ENCODE measurements at places on chromosomes 13 and 19.

- peak; percentile 55 for DNase-seq
Measured at GRCh38 chr13:30148171-30148754, 159.1 kb downstream of the KATNAL1 start.

- no peak for DNase-seq
Measured at GRCh38 chr19:51333836-51334460, 8.0 kb downstream of the VSIG10L start.

DNA sequence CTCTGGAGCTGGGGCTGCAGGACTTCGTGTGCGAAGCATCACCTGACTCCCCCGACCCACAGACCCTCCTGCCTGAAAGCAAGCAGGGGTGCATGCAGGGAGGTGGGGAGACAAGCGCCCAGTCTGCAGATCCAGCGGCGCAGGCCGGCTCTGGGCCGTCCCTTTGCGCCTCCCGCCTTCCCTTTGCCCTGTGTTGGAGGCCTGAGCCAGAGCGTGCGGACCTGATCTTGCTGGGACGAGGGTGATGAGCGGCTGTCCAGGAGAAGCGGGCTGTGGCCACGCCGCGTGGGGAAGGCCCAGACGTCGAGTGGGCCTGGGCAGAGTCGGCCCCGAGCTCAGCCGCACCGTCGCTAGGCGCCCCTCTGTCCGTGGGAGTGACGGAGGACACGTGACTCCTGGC, 5.3 kb upstream of the GRTP1 start:
- DNase-seq = no peak

GRCh38 chr19:49911381-49912145, 14.9 kb upstream of the IL4I1 start:
- no peak for DNase-seq

GRCh38 chr13:93620181-93620765, 393.7 kb downstream of the GPC6 start:
- no peak for DNase-seq

DNA sequence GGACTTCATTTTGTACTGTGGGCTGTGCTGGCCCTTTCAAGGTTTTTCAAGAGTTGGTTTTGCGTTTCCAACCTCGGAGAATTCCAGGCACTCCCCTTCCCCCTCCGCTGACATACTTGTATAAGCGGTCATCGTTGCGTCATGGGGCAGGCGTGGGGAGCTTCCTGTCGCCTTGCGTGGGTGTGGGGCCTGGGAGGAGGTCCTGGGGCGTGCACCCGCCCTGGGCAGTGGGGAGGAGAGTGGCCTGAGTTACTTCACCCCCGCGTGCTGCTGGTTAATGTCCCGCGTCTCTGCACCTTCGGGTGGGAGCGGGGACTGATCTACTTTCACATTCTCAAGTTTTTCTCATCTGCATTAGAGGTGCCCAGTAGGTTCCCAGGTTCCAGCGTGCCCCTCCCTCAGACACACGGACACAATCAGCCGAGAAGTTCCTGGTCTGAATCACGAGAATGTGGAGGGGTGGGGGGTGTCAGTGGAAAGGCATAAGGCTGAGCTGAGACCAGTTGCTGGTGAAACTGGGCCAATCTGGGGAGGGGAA, 4.1 kb downstream of the IER2 start:
- DNase-seq = peak; percentile 16

DNA sequence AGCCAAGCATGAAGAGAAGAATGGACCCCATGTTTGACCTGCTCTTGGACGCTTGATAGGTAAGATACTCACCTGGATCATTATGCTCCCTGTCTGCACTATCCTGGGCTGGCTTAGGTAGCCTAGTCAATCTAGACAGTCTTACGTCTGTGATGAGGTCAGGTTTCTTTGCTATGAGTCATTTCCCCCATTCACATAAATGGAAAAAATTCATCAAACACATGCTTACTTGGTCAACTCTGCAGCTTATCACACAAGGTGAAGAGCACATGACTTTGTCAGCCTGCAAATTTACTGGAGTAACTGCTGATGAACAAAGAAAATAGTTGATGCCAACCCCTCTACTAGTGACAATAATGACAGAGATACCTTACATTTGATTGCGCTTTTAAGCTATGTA, 170.0 kb downstream of the NUFIP1 start:
- DNase-seq = no peak

DNA sequence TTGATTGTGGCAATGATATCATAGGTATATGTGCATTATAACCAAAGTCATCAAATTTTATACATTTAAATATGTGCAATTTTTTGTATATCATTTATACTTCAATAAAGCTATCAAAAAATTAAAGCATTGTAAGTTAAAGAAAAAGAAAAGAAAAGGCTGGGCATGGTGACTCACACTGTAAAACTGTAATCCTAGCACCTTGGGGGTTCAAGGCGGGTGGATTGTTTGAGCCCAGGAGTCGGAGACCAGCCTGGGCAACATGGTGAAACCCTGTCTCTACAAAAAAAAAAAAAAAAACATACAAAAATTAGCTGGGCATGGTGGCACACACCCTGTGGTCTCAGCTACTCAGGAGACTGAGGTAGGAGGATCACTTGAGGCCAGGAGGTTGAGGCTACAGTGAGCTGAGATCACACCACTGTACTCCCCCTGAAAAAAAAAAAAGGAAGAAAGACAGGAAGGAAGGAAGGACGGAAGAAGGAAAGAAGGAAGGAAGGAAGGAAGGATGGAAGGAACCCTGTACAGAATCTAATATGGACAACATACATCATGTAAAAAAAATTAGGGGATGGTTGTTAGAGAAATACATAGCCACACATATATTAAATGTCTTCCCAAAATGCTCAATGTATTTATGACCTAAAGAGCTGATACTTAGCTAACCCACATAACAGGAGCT, 21.7 kb upstream of the SLC25A30 start:
- no peak for DNase-seq

- no peak for DNase-seq
Measured at GRCh38 chr19:27673986-27674385, 1539.0 kb downstream of the UQCRFS1 start.

GRCh38 chr13:102693776-102694175, 1.1 kb downstream of the METTL21C start:
- no peak for DNase-seq

GRCh38 chr19:7257148-7258040, 36.8 kb downstream of the INSR start:
- DNase-seq = no peak

DNA sequence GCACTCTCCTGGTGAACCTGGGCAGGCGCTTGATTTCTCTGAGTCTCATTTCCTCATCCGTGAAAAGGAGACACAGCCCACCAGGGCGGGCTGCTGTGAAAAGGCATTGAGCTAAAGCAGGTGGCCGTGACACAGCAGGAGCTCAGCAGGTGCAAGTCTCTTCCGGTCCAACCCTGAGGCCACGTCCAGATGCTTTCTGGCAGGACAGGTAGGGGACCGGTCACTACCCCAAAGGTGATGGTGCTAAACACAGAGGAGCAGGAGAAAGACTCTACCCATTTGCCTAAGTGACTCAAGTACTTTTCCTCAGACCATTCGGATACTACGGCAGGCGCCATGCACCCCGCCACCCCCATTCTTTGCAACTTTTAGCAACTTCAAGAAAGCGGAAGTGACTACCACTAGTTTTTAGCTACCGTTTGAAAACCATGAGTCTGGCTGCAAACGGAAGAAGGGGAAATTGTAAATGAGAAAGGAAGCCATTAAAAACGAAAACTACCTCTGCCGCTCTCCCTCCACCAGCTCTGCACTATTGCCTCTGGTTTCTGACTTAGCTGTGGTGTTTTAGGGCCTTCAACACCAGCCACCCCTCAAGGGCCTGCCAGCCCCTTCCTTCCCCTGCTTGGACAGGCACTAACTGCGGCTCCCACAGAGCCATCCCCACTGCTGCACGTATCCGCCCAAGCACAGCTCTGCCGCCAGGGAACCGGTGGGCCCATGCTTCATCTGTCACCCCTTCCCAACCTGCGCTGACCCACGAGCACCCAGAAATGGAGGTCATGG, 4.8 kb downstream of the PPP6R1 start:
- DNase-seq = peak; percentile 58

DNA sequence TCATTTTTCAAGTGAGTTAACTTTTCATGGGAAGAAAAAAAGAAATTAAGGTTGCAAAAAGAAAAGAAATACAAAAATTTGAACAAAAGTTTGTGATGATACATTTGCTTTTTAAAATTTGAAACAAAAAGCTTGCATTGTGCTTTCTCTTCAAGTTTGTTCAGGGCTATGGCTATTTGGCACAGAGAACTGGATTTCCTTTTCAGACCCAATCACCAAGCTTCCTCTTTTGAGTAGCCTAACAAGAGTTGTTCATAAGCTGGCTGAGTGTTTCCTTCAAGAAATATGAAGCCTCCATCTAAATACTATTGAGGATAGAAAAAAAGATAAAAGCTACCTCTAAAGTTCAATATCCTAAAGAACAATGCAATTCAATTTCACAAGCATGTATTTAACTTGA, 787.8 kb downstream of the LIG4 start:
- no peak for DNase-seq

DNA sequence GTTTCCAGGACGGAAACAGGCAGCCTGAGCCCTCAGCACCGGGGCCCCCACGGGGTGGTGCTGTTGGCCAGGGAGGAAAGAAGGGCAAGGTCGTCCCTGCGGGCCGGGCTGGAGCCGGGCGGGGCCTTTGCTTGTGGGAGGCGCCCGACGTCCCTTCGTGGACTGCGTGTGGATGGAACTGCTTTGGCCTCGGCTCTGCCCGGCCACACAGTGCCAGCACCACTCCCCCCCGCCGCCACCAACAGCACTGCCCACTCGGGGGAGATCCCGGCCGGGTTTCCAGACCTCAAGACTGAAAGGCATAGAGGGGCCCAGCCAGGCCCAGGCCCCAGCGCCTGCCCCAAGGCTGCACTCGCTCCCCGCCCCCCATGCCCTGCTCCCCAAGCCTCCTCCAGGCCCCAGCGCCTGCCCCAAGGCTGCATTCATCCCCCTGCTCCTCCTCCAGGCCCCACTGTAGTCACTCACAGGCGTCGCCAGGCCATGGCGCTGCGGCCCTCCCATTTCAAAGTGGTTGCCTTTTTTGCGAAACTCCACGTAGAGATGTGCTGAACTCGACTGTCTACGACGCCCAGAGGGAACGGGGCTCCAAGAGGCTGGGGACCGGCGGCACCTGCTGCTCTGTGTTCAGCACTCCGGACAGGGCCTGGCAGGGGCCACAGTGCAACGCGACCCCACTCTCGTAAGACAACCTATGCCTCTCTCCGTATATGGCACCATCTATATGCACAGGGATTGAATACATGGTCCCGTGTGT, 22.5 kb downstream of the C13orf46 start:
- DNase-seq = no peak

DNA sequence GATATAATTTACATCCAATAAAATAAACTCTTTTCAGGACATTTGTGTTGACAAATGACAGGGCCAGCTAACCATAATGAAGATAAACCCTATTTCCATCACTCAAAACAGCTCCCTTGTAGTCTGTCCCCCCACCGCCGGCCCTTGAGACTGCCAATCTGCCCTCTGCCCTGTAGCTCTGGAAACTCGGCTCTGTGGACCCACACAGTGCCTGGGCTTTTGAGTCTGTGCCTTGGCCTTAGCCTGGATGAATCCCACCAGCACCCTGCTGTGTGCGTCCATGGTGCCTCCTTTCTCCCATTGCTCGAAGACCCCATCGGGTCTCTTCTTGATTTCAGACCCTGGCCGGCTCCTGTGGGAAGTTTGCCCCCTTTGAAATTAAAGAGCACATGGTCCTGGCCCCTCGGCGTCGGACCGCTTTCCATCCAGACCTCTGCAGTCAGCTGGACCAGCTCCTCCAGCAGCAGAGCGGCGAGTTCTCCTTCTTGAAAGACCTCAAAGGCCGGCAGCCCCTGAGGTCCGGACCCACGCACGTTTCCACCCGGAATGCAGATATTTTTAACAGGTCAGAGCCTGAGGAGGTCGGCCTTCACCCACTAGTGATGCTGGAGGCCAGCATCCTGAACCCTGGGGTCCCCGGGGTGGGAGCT, 26.0 kb downstream of the CHAF1A start:
- DNase-seq = no peak

DNA sequence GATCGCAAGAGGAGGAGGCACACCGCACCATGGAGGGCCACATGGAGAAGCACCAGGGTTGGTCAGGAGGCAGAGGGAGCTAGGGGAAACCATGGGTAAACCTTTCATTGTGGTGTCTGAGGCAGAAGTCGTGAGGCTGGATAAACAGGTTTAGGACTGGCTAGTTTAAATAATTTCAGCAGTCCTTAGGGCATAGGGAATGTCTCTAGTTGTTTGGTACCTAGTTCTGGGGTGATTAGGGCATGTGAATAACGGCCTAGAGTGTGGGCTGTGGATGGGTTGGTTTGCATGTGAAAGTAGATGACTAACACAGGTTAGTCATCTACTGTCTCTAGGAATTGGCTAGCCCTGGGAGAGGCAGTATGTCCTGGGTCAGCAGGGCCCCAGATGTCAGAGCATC, 102.3 kb downstream of the STOML3 start:
- DNase-seq = no peak

- DNase-seq = no peak
Measured at GRCh38 chr13:67520886-67521285, 290.8 kb upstream of the PCDH9 start.

GRCh38 chr13:26707122-26708006, 53.2 kb downstream of the GPR12 start:
- DNase-seq = no peak

GRCh38 chr19:6424195-6424938, at the start of gene KHSRP:
Gene KHSRP, minus strand, starts transcription at chr19:6424811. Its CDS starts 110 bp downstream, at chr19:6424701.
- DNase-seq = no peak

- no peak for DNase-seq
Measured at GRCh38 chr19:45097776-45098520, 5.0 kb downstream of the PPP1R37 start.

DNA sequence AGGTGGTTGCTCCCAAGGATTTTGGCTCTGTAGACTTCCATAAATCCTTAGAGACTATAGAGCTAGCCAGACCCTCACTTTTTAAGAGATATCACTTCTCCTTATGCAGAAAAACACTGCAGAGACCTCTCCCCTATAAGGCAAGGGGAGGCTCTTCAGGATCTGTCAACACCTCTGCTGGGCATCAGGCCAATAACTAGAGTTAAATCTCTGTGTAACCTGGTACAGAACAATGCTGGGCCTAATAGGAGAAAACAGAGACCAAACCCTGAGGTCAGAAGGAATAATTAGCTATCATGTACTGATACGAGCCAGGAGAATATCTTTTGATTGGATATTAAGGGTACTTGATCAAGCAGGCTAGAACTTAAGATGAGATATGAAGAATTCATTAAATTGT, 358.5 kb downstream of the TBC1D4 start:
- DNase-seq = no peak

- DNase-seq = no peak
Measured at GRCh38 chr13:75685239-75685697, 49.1 kb downstream of the LMO7 start.

DNA sequence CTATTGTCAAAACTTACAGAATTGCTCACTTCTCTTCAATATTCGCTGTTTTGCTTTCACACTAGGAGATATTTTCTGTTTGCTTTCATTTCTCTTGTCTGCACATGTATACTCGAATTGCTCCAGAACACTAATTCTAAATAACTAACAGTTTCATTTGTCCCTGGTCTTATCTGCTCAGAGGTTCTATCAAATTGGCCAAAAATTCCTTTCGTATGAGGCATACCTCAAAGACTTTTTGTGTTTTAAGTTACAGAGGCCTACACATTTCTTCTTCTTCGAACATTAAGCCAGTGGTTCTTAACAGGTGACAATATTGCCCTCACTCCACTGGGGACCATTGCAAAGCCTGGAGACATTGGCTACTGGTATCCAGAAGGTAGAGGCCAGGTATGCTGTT, 1314.6 kb downstream of the EFNB2 start:
- DNase-seq = no peak

All from activated effector memory CD4-positive, alpha-beta T cell treated with Interleukin-2 at 50 U/mL for 16 hours (primary cell).